H4 (cell line): ENCODE measurements at places on chromosomes 5 and 9. TPM values are rescaled to one million over a fixed set of nuclear protein-coding genes. Genes with fewer than 3 reads are reported as not detected.

DNA sequence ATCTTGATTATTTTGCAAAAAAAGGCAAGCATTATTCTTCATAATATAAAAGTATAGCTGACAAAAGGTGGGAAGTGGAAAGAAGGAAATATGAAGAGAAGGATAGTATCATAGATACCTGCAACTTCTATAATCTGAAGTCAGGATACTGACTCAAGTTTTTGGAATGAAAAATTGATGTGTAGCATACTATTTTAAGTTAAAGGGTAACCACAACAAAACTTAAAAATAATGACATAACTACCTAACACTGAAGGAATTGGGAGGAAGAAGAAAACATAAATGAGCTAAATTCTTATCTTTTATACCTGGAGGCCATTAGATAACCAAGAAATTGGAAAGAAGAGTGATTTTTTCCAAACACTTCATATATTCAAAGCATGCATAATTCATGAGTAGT lies 51.8 kb upstream of the TLE1 start:
- no peak for DNase-seq

DNA sequence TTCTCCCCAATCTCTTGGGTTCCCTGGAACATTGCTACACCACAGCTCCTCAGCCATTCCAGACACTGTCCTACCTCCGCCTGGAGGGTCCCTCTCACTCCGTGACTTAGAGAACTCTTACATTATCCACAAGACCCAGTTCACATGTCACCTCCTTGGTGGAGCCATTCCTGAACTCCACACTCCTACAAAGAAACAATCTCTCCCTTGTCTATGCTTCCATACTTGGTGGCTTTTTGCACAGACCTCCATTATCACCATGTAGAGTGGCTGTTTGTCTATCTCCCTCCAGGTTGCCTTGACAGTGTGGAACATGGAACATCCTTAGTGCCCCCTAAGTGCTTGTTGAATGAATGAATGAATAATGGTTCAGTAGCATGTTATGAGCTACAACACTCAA lies 105.9 kb downstream of the PAX5 start:
- DNase-seq, result no peak

GRCh38 chr5:35671541-35672295 lies 54.1 kb downstream of the SPEF2 start:
- DNase-seq, result no peak

GRCh38 chr5:150532996-150533395 lies 25.1 kb downstream of the NDST1 start:
- DNase-seq, result no peak

PCDHA4 gene
- total RNA-seq, result 0.02 and 0.04 TPM in 2 replicates

STC2 gene
- total RNA-seq, result 36.6 and 43.8 TPM in 2 replicates

- no peak for DNase-seq
Measured at GRCh38 chr5:41827792-41828191, 42.4 kb downstream of the OXCT1 start.

JAKMIP2 gene
- 8.4 and 11.7 TPM in 2 replicates for total RNA-seq

DNA sequence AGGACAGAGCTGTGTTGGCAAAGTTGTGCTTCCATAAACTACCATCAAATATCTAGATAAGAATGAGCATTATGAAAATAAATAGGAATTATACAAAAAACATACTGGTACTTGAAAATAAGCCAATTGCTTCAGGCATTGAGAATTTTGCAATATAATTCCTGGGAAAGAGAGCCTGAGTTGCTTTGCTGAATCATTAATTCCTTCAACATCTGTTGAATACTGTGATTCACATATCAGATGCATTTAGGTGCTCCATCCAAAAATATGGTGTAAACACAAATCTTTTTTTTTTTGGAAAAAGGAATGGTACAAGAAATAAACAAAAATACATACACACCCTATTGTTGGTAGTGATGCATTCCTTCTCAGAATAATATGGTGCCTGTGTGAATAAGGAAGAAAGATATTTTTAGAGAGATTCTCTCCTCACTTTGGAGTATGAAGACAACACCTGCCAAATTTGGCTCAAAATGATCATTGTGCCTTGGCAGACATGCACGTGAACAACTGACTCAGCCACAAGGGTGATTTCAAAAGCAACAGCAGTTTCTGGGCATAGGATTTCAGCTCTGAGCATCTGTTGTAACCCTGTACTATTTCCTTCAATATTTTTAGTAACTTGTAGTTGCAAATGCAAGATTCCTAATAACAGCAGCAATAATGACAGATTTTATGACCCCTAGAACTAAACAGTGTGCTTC lies 96.7 kb downstream of the CAVIN4 start:
- no peak for DNase-seq

TMEM174 gene
- not detected in 2 replicates for total RNA-seq

GRCh38 chr9:126357074-126357473 lies 30.4 kb downstream of the MVB12B start:
- DNase-seq, result no peak

ADAMTSL1 gene
- total RNA-seq, result 11.7 and 25.5 TPM in 2 replicates

- DNase-seq, result peak; percentile 77
Measured at GRCh38 chr9:86741311-86742208, 205.7 kb downstream of the GAS1 start.

NKD2 gene
- 0.43 and 2.8 TPM in 2 replicates for total RNA-seq

IRF1 gene
- total RNA-seq, result 14.3 and 30.2 TPM in 2 replicates

DNA sequence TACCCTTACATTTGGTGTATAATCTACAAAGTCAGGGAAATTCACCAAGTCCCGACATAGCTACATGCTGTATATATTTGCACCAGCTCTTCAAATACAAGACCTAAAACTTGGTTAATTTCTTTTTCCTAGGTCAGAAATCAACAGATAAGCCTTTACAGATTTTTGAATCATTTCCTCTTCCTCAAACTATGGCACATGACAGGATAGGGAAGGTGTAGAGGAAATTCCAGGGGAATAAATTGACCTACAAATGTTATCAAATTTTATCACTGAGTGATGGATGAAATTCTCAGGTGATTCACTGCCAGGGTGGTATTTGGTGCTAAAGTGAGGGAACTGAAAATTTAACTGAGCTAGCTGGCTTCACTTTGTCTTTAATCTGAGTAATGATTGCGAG lies 360.0 kb downstream of the BNC2 start:
- no peak for DNase-seq

BNC2 gene
- total RNA-seq, result 1.2 and 2.7 TPM in 2 replicates

- no peak for DNase-seq
Measured at GRCh38 chr9:100170556-100170955, 71.5 kb downstream of the INVS start.

GRCh38 chr5:155134130-155134529 lies 120.6 kb downstream of the KIF4B start:
- DNase-seq, result no peak

TAF1L gene
- total RNA-seq, result not detected in 2 replicates

PCDHGA7 gene
- 0.27 and 0.29 TPM in 2 replicates for total RNA-seq

OR1L8 gene
- not detected in 2 replicates for total RNA-seq

DNA sequence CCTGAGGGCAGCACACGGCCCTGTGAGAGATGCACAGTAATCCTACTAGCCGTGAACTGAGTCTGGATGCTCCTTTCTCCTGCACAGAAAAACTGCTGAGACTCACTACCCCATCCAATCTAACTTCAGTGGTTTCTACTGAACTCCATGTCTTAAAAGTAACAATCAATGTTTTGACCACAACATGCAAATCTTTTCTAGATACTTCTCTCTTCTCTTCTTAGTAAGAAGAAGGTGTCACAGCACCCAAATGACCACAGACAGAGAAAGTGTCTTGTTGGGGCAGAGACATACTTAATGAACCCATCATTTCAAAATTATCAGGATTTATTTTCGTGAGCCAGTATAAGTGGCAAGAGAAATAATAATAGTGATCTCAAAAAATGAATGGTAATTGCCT lies 285.8 kb upstream of the MEF2C start:
- no peak for DNase-seq

- no peak for DNase-seq
Measured at GRCh38 chr5:172399826-172400225, 54.5 kb downstream of the SH3PXD2B start.

DNA sequence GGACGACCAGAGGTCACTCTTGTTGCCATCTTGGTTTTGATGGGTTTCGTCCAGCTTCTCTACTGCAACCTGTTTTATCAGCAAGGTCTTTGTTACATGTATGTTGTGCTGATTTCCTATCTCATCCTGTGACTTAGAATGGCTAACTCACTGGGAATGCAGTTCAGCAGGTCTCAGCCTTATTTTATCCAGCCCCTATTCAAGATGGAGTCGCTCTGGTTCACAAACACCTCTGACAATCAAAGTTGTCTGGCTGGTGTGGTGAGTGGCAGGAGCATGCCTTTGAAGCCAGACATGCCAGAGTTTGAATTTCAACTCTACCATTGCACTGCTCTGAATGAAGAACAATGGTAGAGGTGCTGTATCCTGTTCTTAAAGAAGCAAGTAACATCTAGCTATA lies 253.8 kb downstream of the CHSY3 start:
- DNase-seq, result no peak

DNA sequence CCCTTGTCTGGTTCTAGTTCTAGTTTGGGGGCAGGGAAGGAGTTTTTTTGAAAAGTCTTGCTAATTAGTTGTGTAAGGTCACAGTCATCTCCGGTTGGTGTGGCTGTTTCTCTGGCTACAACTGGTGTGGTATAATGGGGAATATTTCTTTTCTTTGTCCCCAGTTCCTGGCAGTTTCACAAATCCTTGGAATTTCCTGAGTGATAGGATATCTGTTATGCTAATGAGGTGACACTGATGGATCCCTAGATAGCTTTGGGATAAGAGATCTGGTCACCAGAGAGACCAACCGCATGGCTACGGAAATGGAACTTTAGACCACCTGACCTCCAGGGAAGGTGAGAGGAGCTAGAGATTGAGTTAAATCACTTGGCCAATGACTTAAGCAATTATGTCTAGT lies 494.6 kb downstream of the ARHGEF28 start:
- no peak for DNase-seq

- DNase-seq, result peak; percentile 74
Measured at GRCh38 chr5:112109331-112110007, 309.6 kb downstream of the EPB41L4A start.

IFNA21 gene
- 0.15 TPM in 1 of 2 replicates, not detected in the other for total RNA-seq

DNA sequence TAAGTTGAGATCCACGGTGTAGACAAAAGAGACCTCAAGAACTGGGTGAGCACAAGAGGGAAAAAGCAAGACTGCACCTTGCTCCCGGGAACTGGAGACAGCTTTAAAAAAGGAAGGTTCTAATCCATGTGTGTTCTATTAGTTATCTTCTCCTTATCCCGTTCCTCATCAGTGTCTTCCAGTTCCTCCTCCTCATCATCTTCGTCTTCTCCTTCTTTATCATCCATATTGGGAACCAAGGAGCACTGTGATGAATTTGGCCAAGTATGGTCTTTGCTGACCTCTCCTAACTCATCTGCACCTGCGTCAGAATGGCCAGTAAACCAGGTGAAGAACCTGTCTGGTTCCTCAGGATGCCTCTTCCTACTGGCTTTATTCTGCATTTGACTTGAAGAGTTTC lies 22.1 kb downstream of the EHMT1 start:
- no peak for DNase-seq

SARDH gene
- total RNA-seq, result 0.06 and 0.49 TPM in 2 replicates

GRCh38 chr5:501831-502184 lies 22.4 kb downstream of the SLC9A3 start:
- no peak for DNase-seq

GLRA1 gene
- total RNA-seq, result not detected in 2 replicates

- DNase-seq, result no peak
Measured at GRCh38 chr5:64458948-64459347, 46.9 kb upstream of the RGS7BP start.

DNA sequence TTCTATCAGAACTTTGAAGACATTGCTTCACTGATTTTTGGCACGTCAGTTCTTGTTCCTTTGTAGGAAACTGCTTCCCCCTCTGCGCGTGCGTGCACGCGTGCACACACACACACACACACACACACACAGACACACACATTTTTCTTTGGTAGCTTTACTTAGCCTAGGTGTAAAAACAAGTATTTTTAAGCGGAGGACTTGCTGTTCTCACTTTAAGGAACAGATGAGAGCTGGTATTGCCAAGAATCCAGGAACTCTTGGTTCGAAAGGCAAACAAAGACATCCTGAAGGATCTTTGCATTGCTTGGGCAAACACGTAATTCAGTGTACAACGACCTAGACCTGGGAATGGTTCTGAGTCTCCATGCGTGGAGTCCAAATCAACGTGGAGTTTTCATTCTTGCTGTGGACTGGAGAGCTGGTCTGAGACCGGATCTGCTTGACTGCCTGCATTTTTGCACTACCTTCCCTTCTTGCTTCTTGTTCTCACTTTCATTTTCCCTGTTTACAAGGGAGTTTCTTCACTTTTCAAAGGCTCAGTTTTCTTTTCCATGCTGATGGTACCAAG lies 8.2 kb downstream of the TMEM268 start:
- DNase-seq, result no peak

GRCh38 chr5:103511554-103511885 lies 51.1 kb downstream of the NUDT12 start:
- DNase-seq, result no peak

NMUR2 gene
- not detected in 2 replicates for total RNA-seq

SLC6A3 gene
- total RNA-seq, result not detected in 2 replicates

- DNase-seq, result no peak
Measured at GRCh38 chr5:97657239-97657638, 474.2 kb upstream of the RIOK2 start.

- no peak for DNase-seq
Measured at GRCh38 chr9:96382839-96383164, 709 bp downstream of the SLC35D2 start.

FEM1C gene
- total RNA-seq, result 8.6 and 10.2 TPM in 2 replicates

GRCh38 chr9:134267881-134268724 lies 58.2 kb upstream of the RXRA start:
- peak; percentile 40 for DNase-seq

- no peak for DNase-seq
Measured at GRCh38 chr5:168995024-168995423, 305.9 kb downstream of the SLIT3 start.

- DNase-seq, result no peak
Measured at GRCh38 chr5:2378108-2378507, 373.4 kb downstream of the IRX2 start.

DNA sequence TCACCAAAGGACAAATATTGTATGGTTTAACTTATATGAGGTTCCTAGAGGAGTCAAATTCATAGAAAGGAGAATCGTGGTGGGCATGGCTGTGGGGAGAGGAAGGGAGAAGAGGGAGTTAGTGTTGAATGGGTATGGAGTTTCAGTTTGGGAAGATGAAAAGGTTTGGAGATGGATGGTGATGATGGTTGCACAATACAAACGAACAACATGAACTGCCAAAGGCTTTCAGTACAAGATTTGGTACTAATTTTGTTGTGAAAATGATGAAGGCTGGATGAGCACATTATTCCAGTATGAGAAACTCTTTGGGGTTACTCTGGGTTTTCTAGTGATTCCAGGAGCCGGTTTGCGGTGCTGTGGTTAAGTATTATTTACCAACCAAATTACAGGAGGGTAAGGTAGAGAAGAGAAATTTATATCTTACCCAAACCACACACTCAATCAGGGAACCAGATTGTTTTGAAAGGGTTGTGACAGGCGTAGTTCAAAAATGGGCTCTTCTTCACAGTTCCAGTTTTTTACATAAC lies 112.0 kb upstream of the TBC1D2 start:
- peak; percentile 33 for DNase-seq

GRCh38 chr9:137405677-137406081 lies 17.3 kb downstream of the EXD3 start:
- no peak for DNase-seq

GRCh38 chr9:1743121-1743960 lies 271.8 kb upstream of the SMARCA2 start:
- no peak for DNase-seq
